ENCODE measurements at places on chromosomes 4 and X. TPM values are rescaled to one million over a fixed set of nuclear protein-coding genes. Genes with fewer than 3 reads are reported as not detected.

AFP gene
- total RNA-seq, result not detected

TMSB15A gene
- total RNA-seq, result 0.63 TPM

ANOS1 gene
- total RNA-seq, result not detected

CASP6 gene
- 30.3 TPM for total RNA-seq

SMIM31 gene
- not detected for total RNA-seq

EVC gene
- 3.5 TPM for total RNA-seq

ZGRF1 gene
- total RNA-seq, result 58.1 TPM

PHKA1 gene
- total RNA-seq, result 5.9 TPM

LRCH2 gene
- total RNA-seq, result not detected

TCEAL2 gene
- total RNA-seq, result 0.53 TPM

MSL3 gene
- 101 TPM for total RNA-seq

RBM10 gene
- total RNA-seq, result 82.4 TPM

PARM1 gene
- total RNA-seq, result 0.19 TPM

SATL1 gene
- total RNA-seq, result not detected

TIMP1 gene
- total RNA-seq, result 31.5 TPM

PRRG1 gene
- not detected for total RNA-seq

TGIF2LX gene
- not detected for total RNA-seq

UGT8 gene
- 0.74 TPM for total RNA-seq

IL13RA2 gene
- not detected for total RNA-seq

PHOX2B gene
- total RNA-seq, result not detected

GATA1 gene
- 0.22 TPM for total RNA-seq

OTUD4 gene
- total RNA-seq, result 50.0 TPM

KIF4A gene
- 28.7 TPM for total RNA-seq

PRRG3 gene
- not detected for total RNA-seq

SPARCL1 gene
- not detected for total RNA-seq

GLRB gene
- total RNA-seq, result not detected

PTCHD1 gene
- total RNA-seq, result not detected

SSX3 gene
- total RNA-seq, result not detected

CLNK gene
- 0.05 TPM for total RNA-seq

JCHAIN gene
- total RNA-seq, result 0.49 TPM

RENBP gene
- total RNA-seq, result 11.6 TPM

HSFX3 gene
- not detected for total RNA-seq

CSN1S1 gene
- not detected for total RNA-seq

NAP1L2 gene
- 1.9 TPM for total RNA-seq

COL25A1 gene
- 0.05 TPM for total RNA-seq

GATB gene
- total RNA-seq, result 19.5 TPM

C4orf51 gene
- not detected for total RNA-seq

FAM47A gene
- not detected for total RNA-seq

ENAM gene
- not detected for total RNA-seq
